ENCODE measurements at places on chromosomes 6 and 20. TPM values are rescaled to one million over a fixed set of nuclear protein-coding genes. Genes with fewer than 3 reads are reported as not detected.

The ANKRD66 gene
- total RNA-seq: not detected

The EXOC2 gene
- total RNA-seq: 21.2 TPM

The ADGB gene
- not detected for total RNA-seq

The BMP5 gene
- not detected for total RNA-seq

The TFAP2B gene
- total RNA-seq: not detected

The BPI gene
- not detected for total RNA-seq

The ETV7 gene
- 0.30 TPM for total RNA-seq
